Spleen (tissue), 13 donors: ENCODE measurements at places on chromosomes 1 and 21. TPM values are rescaled to one million over a fixed set of nuclear protein-coding genes. Genes with fewer than 3 reads are reported as not detected.

DNA sequence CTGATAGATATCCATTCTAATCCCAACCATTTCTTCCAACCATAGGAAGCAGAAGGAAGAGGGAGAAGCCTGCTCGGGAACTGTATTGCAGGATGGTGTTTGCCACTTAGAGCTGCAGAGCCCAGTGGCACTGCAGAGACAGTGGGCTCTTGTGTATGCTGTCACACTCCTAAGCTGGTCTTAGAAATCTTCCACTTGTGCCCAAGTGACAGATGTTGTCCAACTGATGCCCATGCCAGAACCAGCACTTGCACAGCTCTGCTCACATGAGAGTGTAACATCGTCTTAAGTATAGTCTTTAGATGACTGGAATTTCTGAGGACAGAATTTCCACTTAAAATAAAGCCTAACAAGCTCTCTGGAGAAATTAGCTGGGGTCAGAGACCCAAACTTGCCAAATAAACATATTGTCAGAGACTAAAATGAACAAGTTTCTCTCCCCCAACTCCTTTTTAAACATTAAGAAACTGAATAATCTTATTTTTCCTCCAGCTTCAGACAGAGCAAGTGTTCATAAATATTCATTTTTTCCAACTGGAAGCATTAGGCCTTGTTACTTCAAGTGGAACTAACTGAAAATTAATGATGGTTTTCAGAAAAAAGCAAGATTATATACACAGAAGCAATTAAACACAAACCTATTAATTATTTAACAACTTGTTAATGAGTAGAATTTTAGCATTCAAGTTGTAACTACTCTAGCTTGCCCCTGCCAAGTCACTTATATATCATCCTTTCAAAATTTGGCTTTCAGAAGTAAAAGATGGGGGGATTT lies 577.3 kb downstream of the AJAP1 start:
- H3K27me3 ChIP-seq = peaks cover 3% of the 10 kb centered on the region
- H3K4me1 ChIP-seq = no peaks in the 10 kb centered on the region
- H3K27ac ChIP-seq = no peak overlapping the region
- no peak overlapping the region for H3K4me3 ChIP-seq
- no peaks in the 10 kb centered on the region for H3K36me3 ChIP-seq

DNA sequence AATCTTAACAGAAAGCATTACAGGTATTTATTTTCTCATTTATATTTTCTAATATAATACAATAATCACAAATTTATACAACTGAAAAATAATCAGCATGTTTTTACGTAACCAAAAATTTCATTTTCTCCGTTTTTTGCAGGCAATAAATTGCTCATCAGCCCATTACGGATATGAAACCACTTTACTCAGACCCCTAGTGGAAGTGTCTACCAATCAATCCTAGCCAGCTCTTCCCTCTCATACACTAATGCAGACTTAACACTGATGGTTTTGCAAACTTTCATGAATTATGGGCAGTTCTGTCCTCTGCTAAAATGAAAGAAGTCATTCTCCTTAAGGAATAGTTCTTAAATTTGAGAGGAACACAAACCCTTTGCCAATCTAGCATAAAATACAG lies 124.7 kb downstream of the EIF4G3 start:
- no peaks in the 10 kb centered on the region for H3K36me3 ChIP-seq
- H3K4me3 ChIP-seq = no peak overlapping the region
- H3K27ac ChIP-seq = no peak overlapping the region
- H3K4me1 ChIP-seq = peaks cover 10% of the 10 kb centered on the region
- no peaks in the 10 kb centered on the region for H3K27me3 ChIP-seq

Gene LCE3E
- not detected for total RNA-seq

Gene CREG1
- 227 TPM for total RNA-seq

- H3K27me3 ChIP-seq = no peaks in the 10 kb centered on the region
- no peak overlapping the region for H3K4me3 ChIP-seq
- no peaks in the 10 kb centered on the region for H3K36me3 ChIP-seq
- peaks cover 16% of the 10 kb centered on the region for H3K4me1 ChIP-seq
- no peak for DNase-seq
Measured at GRCh38 chr21:25457411-25457810, 149.9 kb downstream of the MRPL39 start.

Gene BARHL2
- total RNA-seq = not detected

- no peaks in the 10 kb centered on the region for H3K4me1 ChIP-seq
- no peaks in the 10 kb centered on the region for H3K27me3 ChIP-seq
- H3K27ac ChIP-seq = no peak overlapping the region
- no peak for DNase-seq
- H3K4me3 ChIP-seq = no peak overlapping the region
Measured at GRCh38 chr1:195511501-195511900, 1096.7 kb downstream of the KCNT2 start.

DNA sequence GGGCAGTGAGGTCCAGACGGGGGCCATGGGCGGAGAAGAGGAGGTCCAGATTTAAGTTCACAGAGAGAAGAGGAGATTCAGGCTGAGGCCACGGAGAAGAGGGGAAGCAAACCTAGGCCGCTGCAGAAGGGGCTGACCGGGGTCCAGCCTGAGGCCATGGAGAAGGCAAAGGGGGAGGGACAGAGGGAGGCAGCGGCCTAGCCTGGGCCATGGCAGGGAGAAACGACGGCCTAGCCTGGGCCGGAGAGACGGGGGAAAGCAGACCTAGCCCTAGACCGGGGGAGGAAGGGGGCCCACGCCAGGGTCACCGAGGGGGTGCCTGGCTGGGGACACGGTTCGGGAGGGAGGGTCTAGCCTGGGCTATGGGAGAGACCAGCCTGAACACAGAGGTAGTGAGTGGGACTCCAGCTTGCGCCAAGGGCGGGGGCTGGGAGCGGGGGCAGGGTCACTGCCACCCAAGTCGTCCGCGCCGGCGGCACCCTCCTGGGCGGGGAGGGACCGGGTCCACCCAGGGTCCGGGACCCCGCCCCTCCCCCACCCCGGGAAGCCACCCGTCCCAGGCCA lies 459 bp downstream of the CAPZB start:
- peak overlapping the region; percentile 99 for H3K27ac ChIP-seq
- H3K36me3 ChIP-seq = peaks cover 42% of the 10 kb centered on the region
- H3K4me1 ChIP-seq = peaks cover 58% of the 10 kb centered on the region
- peak overlapping the region; percentile 99 for H3K4me3 ChIP-seq
